ENCODE measurements at places on chromosomes 6 and 20.

GRCh38 chr6:170057961-170058877, 232.7 kb downstream of the DLL1 start:
- no peak for DNase-seq

GRCh38 chr6:158010591-158011477, 29.2 kb downstream of the SYNJ2 start:
- DNase-seq = no peak

GRCh38 chr6:153949616-153950015, 89.4 kb upstream of the OPRM1 start:
- DNase-seq = no peak

GRCh38 chr20:47318027-47318585, 38.4 kb downstream of the ZMYND8 start:
- peak; percentile 54 for DNase-seq

- DNase-seq = no peak
Observed at GRCh38 chr6:1439349-1439748, 50.0 kb downstream of the FOXF2 start.

DNA sequence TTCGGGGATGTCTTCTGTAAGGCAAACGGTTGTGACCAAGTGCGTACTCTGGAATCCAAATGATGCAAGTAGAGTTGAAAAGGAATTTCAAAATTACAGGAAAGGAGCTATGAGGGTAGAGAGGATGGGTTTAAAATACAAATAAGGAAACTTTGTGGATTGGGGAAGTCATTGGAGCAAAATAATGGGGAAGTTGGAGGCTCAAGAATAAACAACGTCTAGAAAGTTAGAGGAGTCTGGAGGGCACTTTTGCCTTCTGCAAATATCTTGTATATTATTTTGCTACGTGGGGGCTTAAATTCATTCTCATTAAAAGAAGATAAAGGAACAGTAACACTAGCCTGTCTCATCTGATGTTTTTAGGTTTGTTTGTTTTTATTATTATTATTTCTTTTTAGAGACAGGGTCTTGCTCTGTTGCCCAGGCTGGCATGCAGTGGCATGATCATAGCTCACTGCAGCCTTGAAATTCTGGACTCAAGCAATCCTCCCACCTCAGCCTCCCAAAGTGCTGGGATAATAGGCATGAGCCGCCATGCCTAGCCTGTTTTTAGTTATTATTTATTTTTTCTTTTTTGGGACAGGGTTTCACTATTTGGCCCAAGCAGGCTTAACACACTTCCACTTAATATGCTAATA, 55.0 kb upstream of the TNFAIP3 start:
- DNase-seq = no peak

GRCh38 chr6:53714888-53715287, 49.3 kb upstream of the KLHL31 start:
- no peak for DNase-seq

- DNase-seq = no peak
Observed at GRCh38 chr20:6863798-6864201, 96.3 kb downstream of the BMP2 start.

- DNase-seq = peak; percentile 70
Observed at GRCh38 chr20:36538026-36538722, 3.1 kb upstream of the MYL9 start.

DNA sequence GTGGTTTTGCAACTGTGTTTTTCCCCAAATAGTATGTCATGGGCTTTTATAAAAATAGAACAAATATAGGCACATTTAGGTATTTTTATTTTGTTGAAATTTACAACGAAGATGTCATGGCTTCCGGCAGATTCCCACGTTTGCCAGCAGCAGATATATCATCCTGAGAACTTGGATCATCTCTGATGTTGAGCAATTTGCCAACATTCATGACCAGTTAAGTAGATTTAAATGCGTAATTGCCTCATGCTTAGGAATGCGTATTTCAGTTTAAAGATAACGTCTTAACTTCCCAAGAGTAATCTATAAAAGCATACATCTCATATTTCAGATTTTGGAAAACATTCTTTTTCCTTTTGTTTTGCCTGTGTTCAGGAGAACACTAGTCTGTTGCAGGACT, 457.8 kb downstream of the QKI start:
- DNase-seq = peak; percentile 92

GRCh38 chr20:3165473-3166337, 6.0 kb upstream of the FASTKD5 start:
- DNase-seq = no peak

- peak; percentile 24 for DNase-seq
Observed at GRCh38 chr20:7673841-7674240, 266.4 kb downstream of the HAO1 start.

- DNase-seq = no peak
Observed at GRCh38 chr6:34130862-34131261, 15.0 kb downstream of the GRM4 start.

DNA sequence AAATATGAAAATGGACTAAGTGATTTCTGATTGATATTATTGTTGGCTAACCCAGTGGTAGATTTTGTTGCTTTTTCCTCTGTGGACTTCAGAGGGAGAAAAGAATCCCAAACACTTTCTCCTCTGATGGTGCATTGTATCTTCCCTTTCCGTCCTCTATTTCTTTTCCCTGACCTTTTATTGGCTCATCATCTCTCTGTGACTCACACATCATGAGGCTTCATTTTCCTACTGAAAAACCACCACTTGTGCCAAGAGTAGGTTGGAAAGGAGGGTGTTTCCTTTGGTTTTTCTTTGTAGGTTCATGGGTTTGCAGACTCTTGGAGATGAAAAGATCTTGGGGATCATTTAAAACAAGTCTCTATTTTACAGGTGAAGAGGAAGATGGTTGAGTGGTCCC, 311.7 kb upstream of the JAG1 start:
- peak; percentile 41 for DNase-seq

Measured in adipocyte (in vitro differentiated cells).